Hypothalamus (tissue), 51 donors: ENCODE measurements at places on chromosomes 4 and X.

DNA sequence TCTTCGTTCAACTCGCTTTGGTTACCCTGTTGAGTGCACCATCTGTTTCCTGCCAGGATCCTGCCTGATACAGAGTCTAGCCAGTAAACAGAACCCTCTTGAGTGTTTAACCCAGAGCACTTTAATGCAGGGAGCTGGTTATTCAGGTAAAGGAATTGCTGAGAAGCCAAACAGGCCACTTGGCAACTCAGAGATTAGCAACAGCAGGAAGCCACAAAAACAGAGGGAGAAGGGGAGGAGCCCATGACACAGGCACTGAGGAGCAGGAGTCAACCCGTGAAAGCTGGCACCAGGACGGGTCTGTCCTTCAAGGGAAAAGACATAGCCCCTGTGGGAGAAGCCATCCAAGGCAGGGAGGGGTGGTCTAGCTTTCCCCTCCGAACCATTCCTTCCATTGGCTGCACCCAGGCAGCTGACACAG is 641.4 kb downstream of the ZNF674 start:
- no peak for DNase-seq

GRCh38 chr4:122776916-122777315 is 44.4 kb downstream of the BBS12 start:
- DNase-seq: no peak

DNA sequence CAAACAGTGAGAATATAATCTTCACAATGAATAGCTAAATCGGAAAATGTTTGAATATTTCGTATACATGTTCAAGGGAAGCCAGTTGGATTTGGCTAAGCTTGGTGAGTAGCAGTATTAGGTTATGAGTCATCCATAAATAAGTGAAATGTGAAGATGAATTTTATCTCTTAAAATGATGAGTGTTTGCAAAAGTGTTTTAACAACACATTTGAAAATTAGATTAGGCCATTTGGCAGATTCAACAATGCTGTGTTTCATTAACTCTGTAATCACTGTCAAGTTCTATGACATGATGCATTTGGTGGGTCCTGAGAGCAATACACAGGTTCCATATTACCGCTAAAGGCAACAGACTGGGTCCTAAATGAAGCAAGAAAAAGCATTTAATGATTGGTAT is 301.9 kb upstream of the PRPS2 start:
- no peak for DNase-seq

GRCh38 chr4:108620933-108621905 is 843 bp downstream of the RPL34 start:
- DNase-seq: no peak

DNA sequence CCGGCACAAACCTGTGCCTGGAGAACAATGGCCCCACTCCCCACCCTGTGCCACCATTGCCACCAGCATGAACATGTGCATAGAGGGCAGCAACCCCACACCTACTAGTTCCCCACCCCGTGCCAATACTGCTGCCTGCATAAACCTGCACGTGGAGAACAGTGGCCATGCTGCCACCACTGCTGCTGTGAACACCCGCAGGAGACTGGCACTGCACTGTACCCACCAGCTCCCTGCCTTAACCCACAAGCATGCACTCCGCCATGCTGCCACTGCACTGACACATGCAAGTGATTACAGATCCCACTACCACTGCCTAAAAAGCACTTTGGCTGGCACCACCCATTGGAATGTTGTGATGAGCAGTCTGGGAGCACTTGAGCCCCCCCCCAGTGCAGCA is 77.3 kb downstream of the NAA11 start:
- no peak for DNase-seq

GRCh38 chr4:100284129-100284880 is 94.0 kb upstream of the DDIT4L start:
- DNase-seq: no peak

- DNase-seq: no peak
Observed at GRCh38 chr4:186081202-186081807, 12.3 kb downstream of the TLR3 start.

DNA sequence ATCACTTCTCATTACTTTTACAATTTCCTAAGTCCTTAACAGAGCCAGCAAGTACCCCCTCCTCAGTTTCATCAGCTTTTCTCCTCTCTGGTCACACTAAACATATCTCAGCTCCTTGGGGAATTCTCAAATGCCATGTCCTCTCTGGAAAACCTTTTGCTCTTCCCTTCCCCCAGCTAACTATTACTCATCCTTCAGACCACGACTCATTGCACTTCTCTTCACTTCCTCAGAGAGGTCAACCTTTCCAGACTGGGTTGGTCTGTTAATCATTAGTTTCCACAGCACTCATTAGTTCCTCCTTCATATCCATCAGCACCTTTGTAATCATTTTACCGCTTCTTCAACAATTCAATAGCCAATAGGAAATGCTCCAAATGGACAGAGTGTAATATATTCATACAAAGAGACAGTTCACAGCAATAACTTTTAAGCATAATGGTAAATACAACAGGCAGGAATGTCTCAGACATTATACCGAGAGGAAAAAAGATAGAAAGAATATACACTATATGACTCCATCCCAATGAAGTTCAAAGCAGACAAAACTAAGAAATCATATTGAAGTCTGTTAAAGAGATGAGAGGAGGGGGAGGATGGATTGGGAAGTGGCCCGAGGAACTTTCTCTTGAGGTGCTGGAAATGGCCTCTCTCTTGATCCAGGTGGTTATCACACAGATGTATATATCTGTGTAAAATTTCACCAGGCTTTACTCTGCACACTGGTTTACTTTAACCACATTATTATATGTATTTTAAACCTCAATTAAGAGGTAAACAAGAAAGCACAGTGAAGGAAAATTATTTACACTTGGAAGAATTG is 39.6 kb downstream of the DDX60L start:
- no peak for DNase-seq

GRCh38 chrX:8404471-8404870 is 60.2 kb upstream of the VCX3B start:
- DNase-seq: no peak

- DNase-seq: no peak
Observed at GRCh38 chr4:101171747-101172146, 175.6 kb downstream of the PPP3CA start.

DNA sequence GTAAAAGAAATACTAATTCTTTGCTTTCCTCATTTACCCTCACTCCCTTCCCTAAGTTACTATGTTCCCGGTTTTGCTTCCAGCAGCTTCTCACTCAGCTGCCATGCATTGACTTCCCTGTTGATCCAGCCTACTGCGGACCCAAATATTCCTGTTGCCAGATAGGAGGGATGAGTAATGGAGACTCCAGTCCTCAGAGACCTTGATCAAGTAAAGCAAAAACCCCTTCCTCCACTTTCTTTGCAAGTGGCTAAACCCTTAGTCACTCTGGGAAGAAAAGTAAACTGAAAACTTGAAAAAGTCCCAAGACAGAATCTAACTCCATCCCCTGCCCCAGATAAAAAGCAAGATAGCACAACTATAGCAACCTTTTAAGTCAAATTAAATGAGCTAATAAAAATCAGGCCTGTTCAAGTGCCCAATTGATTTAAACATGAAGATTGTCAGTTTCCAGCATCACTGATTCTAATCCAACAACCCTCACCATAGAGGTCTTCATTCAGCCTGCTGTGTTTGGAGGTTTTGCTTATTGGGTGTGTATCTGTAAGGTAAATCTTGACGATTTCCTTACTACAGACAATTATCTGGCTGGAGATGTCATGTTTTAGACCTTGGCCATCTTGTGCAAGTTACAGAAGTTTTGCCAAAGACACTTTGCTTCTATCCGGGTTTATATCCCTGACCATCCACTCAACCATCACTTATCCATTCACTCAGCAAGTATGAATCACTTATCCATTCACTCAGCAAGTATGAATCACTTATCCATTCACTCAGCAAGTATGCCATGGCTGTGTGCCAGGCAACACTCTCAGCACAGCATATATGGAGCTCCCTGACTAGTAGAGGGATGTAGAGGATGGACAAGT is 17.6 kb downstream of the FGFBP1 start:
- DNase-seq: no peak

DNA sequence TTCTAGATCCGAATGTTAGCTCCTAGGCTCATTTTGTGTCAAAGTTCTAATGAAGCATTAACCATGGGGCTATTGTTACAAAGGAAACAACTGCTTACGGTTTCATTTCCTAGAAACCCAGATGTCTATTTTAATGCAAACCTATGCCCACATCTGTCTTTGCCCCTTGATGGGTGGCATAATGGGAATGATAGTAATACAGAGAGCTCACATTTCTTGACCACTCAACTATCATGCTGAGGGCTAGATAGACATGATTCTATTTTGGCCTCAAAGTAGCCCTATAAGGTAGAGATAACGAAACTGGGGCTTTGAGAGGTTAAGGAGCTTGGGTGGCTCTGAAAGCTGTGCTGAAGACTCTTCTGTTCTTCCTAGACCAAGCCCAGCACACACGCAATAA is 1.9 kb downstream of the TLR7 start:
- DNase-seq: no peak

GRCh38 chrX:130909469-130910136 is 6.6 kb upstream of the ENOX2 start:
- no peak for DNase-seq

DNA sequence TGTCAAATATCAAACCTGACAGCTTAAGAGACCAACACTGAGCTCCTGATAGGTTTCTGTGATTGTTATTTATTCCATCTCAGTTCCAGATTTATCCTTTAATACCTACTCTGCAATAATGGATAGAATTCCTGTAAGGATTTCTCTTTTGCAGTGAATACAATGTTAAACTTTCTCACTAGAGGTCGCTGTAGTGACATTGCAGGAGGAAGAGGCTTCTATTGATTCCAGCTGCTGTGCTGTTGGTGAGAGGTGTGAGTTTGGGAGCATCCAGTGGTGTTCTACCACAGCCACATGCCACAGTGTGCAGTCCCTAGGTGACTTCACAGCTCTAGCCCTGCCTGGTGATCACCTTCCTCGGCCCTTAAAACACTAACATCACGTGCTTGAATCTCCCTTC is 34.6 kb upstream of the DCAF8L2 start:
- DNase-seq: no peak

DNA sequence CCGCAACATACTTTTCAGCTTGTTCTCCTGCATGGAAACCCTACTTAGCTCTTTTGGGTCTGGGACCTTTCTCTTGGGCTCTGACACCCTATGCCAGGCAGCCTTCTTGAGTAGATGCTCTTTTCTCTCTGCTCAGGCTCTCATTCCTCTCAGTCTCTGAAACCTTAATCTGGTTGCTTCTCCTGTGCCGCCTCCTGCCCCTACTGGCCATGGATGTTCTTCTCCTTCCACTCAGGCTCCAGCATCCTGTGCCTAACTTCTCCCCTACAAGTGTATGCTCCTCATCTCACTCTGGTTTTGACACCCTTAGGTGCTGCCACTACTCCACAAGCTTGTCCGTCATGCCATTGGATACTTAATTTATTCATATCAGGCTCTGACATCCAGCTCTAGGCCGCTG is 15.2 kb downstream of the BLTP1 start:
- DNase-seq: no peak

- DNase-seq: no peak
Observed at GRCh38 chr4:11635342-11635741, 206.6 kb upstream of the HS3ST1 start.

DNA sequence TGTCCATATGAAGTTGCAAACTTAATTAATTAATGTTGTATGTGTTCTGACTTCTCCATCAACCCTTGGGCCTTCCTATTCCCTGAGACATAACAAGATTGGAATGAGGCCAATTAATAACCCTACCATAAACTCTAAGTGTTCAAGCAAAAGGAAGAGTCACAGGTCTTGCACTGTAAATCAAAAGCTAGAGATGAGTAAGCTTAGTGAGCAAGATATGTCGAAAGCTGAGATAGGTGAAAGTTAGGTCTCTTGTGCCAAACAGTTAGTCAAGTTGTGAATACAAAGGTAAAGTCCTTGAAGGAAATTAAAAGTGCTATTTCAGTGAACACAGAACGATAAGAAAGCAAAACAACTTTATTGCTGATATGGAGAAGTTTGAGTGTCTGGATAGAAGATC is 58.2 kb upstream of the GPRIN3 start:
- no peak for DNase-seq

DNA sequence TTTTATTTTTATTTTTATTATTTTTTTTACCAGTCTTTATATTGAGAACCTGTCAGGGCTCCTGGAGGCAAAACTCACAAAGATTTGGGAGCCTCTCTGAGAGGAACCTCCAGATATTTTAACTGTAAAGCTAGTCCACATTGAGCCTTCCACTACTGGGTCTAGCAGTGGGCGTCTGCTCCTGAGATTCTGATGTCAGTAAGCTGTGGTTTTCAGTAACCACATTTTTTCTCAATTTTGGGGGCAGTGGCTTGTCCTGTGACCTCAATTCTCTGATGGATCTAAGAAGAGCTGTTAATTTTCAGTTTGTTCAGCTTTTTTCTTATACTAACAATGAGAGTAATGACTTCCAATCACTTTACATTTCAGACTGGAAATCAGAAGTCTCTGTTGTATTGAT is 23.6 kb upstream of the GPRASP1 start:
- no peak for DNase-seq

DNA sequence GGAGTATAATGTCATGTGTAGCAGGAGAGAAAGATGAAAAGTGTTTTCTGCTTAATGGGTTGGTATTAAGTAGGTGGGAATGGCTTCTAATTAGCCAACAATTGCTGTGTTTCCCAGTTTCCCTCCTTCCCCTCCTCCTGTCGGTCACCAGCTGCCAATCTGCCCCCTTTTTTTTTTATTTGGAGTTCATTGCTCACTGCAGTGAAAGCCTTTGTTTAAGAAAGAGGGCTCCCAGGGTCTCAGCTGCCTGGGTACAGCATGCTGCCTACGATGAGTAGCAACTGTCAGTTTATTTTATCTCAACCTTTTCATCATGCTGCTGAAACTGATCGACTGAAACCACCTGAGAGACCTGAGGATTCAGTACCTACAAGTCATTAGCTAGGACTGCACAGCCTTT is 149.0 kb downstream of the POU4F2 start:
- no peak for DNase-seq

DNA sequence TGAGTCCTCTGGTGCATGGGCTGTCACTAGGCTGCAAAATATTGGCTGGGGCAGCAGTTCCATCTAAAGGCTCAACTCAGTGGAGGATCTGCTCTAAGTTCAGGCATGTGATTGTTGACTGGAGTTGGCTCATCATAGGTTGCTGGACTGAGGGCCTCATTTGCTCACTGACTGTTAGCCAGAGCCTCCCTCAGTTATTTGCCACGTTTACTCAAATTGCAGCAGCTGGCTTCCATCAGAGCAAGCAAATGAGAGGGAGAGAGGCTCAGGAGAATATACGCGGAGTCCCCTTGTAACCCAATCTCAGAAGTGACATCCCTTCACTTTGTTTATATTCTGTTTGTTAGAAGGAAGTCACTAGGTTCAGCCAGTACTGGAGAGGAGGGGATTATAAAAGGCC is 54.1 kb downstream of the BMP3 start:
- DNase-seq: no peak

DNA sequence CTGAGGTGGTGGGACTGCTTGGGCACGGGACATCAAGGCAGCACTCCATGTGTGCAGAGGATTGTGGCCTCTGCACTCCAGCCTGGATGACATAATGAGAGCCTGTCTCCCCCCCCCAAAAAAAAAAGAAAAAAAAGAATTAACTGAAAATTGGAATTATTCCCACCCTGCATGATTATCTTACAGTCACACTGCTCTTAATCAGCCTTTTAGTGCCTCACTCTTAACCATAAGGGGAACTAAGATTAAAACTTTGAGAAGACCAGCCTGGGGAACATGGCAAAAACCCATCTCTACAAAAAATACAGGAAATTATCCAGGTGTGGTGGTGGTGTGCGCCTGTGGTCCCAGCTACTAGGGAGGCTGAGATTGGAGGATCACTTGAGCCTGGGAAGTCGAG is 94.6 kb downstream of the UBE2K start:
- no peak for DNase-seq
